ENCODE measurements at places on chromosomes 6 and 20. TPM values are rescaled to one million over a fixed set of nuclear protein-coding genes. Genes with fewer than 3 reads are reported as not detected.

The COX4I2 gene
- not detected for total RNA-seq

The ACTL10 gene
- total RNA-seq: 3.4 TPM

The PSORS1C2 gene
- not detected for total RNA-seq

The RFX6 gene
- total RNA-seq: not detected

The LGSN gene
- not detected for total RNA-seq

The HDGFL1 gene
- not detected for total RNA-seq

The RPS10 gene
- total RNA-seq: 2,539 TPM

The LAMP5 gene
- total RNA-seq: not detected
